Activated CD4-positive, alpha-beta T cell treated with anti-CD3 and anti-CD28 coated beads, Interleukin-2, amount 50 U/mL, for 4 hours (primary cell): ENCODE measurements at places on chromosomes 11 and 22.

GRCh38 chr11:17159441-17159840 lies 48.3 kb downstream of the PIK3C2A start:
- DNase-seq: no peak

- no peak for DNase-seq
These were observed 246.2 kb downstream of the CTTN start for GRCh38 chr11:70644343-70645060.

- DNase-seq: no peak
These were observed 517 bp downstream of the SPINDOC start for GRCh38 chr11:63813563-63814382.

GRCh38 chr11:133525976-133526375 lies 6.3 kb downstream of the OPCML start:
- DNase-seq: no peak

- no peak for DNase-seq
These were observed 72.1 kb downstream of the BRD1 start for GRCh38 chr22:49755631-49756001.
